ENCODE measurements at places on chromosomes 16 and 17.

DNA sequence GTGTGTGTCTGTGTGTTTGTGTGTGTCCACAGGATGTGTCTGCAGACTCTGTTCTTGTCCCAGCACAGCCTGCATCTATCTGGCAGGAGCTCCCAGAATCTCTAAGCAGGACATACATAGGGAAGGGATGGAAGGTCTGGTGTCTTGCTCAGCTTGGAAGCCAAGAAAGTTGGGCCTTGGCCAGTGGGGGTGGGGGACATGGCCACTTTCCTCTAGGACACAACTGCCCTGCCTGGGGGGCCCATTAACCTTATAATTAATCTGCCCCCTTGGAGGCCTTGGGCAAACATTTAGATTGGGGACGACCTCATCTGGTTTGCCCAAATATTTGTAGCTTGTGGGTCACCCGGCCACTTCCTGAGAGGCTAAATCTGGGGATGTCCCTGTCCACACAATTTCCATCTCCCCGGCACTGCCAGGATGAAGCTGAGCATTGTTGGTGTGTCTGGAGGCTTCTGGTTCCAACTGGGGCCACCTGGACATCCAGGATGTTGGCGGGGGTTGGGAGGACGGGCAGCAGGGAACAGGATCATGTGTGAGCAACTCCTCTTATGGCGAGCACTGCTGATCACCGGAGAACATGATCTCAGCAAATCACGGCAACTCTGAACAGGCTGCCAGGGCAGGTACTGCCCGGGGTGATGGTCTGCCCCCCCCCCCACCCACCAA is 17.2 kb upstream of the FOXF1 start:
- no peak for DNase-seq

DNA sequence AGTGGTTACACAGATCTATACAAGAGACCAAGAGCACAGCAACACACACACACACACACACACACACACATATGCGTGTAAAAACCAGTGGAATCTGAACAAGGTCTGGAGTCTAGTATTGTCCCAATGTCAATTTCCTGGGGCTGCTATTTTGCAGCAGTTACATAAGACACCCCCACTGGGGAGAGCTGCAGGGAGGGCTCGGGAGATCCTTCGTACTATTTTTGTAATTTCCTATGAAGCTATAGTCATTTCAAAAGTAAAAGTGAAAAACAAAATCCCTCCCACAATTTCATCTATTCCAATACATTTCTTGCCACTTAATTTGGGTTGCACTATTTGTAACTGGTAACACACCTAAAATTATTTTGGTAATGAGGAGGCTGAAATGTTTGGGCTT is 68.5 kb downstream of the C16orf95 start:
- no peak for DNase-seq

GRCh38 chr17:6064868-6065267 is 5.3 kb upstream of the WSCD1 start:
- no peak for DNase-seq

DNA sequence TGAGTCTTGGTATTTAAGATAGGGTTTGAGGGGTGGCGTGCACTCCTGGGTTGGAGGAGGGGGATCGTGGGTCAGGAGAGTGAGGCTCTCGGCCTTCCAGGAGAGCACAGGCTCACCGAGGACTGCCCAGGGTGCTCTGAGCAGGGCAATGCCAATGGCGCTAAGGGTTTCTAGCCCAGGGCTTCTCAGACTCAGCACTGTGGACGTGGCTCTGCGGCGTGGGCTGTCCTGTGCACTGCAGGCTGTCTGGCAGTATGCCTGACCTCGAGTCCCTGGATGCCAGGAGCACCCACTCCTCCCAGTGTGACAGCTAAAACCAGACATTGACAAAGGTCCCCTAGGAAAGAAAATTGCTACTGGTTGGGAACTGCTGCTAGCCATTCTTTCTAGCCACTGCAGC is 37.2 kb upstream of the ENDOV start:
- DNase-seq, result no peak

DNA sequence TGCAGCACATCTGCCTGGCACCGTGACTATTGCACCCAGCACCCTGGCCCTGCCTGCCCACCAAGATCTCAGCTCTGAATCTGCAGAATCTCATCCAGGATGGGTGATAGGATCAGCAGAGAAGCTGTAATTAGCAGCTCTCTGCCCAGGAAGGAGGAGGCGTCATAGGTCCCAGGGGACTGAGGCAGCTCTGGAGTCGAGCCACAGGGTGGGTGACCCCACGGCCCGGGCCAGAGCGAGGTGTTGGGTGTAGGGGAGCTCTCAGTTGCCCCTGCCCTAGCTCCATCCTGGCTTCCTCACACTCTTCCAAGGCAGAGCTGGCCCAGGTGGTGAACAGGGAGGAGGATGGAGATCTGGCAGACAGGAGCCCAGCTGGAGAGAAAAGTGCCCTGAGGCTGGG is 18.2 kb upstream of the FAM83G start:
- no peak for DNase-seq

DNA sequence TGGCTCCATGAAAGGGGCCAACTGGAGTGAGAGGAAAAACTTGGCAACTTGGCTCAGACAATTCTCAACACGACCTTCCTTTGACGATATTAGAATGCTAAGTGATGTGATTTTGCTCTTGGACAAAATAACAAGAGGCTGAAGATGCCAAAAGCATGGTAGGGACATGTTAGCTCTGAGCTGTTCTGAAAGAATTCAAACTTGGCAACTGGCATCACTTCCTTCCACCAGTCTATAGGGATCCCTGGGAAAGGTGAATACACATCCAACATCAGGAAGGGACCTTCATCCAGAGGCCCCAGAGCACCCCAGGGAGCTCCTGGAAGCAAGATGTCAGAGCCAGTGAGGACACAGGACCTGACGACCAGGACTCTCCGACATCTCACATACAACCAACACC is 4.3 kb downstream of the KRT37 start:
- no peak for DNase-seq

DNA sequence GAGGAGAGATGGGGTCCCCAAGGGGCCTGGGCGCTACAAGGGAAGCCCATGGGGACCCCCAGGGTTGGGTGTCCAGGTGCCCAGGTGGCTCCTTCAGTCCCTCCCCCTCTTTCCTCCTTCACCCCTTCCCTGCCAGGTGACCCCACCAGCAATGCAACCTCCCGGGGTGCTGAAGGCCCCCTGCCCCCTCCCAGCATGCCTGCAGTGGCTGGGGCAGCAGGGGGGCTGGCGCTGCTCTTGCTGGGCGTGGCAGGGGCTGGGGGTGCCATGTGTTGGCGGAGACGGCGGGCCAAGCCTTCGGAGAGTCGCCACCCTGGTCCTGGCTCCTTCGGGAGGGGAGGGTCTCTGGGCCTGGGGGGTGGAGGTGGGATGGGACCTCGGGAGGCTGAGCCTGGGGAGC is 4.0 kb downstream of the EFNB3 start:
- DNase-seq, result no peak

- no peak for DNase-seq
These were observed 4.0 kb downstream of the NOG start for GRCh38 chr17:56597495-56597990.

GRCh38 chr16:69618721-69619120 is 53.0 kb downstream of the NFAT5 start:
- DNase-seq, result no peak

DNA sequence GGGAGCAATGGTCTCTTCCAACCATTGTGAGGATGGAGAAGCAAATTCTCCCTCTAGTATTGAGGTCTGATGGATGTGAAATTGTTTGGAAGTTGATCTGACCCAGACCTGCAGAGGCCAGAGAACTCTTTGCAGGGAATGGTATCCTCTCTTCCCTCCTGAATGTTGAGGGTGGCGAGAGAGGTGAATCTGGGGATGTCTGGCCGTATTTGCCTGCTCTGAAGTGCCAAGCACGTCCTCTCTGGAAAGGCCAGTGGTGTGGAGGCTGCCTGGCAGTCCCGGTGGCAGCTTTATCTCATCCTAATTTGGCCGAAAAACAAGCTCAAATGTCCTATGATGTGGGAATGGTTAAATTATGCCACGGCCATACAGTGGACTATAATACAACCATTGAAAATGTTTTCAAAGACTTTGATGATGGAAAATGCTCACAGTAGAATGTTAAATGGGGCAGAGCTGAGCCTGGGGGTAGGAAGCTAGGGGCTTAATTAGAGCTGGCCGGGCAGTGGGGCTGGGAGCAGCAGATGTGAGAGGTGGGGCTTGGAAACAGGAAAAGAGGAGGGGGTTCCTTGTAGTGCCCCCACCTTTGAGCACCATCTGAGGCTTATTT is 30.8 kb downstream of the WSCD1 start:
- no peak for DNase-seq

DNA sequence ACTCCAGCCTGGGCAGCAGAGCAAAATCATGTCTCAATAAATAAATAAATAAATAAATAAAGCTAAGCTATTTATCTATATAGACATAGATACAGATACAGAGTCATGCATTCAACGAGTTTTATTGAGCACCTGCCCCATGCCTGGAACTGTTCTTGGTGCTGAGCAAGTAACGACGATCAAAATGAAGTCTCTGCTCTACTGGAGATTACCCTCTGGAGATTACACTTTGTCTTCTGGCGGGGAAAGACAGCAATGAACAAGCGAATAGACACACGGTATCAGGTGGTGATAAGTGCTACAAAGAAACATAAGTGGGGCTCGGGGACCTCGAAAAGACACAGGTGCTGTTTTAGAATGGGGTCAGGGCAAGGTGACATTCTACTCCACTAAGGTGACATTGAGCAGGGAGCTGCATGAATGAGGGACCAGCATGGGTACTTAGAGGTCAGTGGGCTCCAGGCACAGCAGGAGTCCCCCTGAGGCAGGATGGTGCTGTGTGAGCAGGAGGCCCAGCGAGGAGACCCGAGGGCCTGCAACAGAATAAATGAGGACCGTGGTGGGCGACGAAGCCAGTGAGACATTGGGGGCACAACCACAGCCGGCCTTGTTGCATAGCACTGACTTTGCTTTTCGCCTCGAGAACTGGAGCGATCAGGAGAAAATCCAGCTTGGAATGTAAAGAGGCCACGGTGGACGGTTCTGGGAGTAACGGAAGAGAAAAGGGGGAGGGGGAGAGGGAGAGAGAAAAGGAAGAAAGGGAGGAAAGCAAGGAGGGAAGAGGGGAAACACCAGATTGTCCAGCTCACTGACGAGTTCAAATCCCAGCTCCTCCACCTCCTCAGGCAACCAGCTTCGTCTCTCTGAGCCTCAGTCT is 42.4 kb upstream of the MEAK7 start:
- DNase-seq, result no peak

- no peak for DNase-seq
These were observed 12.9 kb downstream of the IL21R start for GRCh38 chr16:27414788-27415431.

DNA sequence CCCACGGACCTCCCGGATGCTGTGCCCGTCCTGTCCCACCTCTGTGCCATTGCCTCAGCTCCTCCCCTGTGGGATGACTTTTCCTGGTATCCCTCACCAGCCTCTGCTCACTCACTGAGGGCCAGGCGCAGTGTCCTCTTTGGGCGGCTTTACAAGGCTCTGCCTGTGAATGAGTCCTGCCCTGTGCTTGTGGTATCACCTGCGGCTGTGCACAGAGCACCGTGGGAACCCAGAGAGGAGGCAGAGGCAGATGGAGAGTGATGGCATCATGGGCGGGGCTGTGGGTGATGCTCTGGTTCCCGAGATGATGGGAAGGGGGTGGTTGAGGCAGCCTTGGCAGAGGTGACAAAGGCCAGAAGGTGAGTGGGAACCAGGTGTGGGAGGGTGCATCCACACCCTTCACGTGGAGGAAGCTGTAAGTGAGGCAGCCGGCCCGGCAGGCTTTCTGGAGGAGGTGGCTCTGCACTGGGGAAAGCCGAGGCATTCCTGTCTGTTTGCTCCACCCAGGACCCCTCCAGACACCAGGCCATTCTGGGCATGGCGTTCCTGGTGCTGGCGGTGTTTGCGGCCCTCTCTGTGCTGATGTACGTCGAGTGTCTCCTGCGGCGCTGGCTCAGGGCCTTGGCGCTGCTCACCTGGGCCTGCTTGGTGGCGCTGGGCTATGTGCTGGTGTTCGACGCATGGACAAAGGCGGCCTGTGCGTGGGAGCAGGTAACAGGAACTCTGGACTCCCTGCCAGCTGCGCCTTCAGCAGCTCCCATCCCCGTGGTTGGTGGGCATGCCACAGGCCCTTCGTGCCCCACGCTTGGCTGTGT is 23.8 kb downstream of the ADCY7 start:
- DNase-seq, result no peak

GRCh38 chr17:12209632-12210191 is 189.0 kb downstream of the MAP2K4 start:
- DNase-seq, result no peak

DNA sequence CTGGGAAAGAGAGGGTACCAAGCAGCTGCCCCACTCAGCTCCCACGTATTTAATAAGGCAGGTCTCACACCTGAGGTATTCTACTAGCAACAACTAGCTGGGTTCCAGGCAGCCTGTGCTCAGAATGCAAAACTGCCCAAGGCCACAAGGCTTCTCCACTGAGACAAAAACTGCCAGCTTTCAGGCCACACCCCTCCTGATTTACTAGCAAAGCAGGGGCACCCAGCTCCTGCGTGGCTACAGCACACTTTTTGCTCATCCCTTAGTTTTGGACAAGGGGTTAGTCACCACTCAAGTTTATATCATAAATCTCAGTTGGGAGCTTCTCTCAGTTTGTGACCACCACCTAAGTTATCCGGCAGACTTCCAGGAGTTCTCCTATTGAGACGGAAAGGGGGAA is 494.6 kb downstream of the CDH11 start:
- DNase-seq, result no peak

DNA sequence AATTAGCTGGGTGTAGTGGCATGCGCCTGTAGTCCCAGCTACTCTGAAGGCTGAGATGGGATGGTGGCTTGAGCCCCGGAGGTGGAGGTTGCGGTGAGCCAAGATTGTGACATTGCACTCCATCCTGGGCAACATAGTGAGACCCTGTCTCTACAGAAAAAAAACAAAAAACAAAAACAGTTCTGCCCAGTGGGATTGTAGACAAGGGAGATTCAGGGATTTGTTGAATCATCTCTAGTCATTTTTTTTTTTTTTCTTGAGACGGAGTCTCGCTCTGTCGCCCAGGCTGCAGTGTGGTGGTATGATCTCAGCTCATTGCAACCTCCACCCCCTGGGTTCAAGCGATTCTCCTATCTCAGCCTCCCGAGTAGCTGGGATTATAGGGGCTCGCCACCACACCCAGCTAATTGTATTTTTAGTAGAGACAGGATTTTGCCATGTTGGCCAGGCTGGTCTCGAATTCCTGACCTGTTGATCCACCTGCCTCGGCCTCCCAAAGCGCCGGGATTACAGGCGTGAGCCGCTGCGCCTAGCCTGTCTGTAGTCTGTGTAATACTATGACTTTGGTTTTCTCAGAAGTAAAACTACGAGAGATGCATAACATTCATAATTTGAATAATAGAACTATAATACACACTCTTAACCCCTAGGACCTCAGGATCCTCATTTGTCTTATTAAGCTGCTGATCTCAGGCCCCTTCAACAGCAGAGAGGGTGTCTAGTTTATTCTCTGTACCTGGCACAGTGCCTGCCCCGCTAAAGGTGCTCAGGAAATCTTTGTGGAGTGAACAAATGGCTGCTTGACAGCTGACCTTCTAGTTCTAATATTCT is 1.4 kb downstream of the TEN1 start:
- DNase-seq, result no peak

DNA sequence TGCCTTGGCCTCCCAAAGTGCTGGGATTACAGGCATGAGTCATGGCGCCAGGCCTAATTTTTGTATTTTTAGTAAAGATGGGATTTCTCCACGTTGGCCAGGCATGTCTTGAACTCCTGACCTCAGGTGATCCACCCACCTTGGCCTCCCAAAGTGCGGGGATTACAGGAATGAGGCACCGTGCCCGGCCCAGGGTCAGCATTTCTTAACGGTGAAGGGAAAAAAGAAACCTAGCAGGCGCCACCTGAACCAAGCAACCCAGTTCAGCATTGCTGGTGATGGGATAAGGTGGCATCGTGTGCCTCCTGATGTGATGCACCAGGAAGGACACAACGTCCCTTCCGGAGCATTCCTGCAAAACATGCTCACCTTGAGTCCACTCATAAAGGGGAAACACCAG is 2.2 kb upstream of the CLCN7 start:
- DNase-seq, result no peak

Data from activated CD4-positive, alpha-beta T cell treated with anti-CD3 and anti-CD28 coated beads, Interleukin-2, amount 50 U/mL, for 24 hours (primary cell).